ENCODE measurements at places on chromosomes 3 and 15.

DNA sequence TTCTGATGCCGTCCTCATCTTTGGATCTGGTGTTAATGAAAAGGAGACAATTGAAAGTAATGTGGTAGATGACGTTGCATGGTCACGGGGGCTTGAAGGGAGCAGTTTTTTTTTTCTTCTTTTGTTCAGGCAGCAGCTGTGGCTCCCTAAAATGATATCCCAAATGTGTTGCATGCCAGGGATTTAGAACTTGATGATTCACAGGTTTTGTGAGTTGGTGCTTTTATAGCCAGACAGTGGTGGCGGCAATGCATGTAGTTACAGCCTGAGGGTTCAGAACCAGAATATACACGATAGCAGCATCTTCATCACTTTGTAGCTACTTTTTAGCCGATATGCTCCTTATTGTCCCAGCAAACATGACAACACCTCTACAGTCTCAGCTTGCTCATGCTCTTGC, 133.4 kb downstream of the CHST2 start:
- peak; percentile 70 for DNase-seq

- no peak for DNase-seq
Measured at GRCh38 chr3:50226888-50227389, 9.1 kb upstream of the GNAI2 start.

DNA sequence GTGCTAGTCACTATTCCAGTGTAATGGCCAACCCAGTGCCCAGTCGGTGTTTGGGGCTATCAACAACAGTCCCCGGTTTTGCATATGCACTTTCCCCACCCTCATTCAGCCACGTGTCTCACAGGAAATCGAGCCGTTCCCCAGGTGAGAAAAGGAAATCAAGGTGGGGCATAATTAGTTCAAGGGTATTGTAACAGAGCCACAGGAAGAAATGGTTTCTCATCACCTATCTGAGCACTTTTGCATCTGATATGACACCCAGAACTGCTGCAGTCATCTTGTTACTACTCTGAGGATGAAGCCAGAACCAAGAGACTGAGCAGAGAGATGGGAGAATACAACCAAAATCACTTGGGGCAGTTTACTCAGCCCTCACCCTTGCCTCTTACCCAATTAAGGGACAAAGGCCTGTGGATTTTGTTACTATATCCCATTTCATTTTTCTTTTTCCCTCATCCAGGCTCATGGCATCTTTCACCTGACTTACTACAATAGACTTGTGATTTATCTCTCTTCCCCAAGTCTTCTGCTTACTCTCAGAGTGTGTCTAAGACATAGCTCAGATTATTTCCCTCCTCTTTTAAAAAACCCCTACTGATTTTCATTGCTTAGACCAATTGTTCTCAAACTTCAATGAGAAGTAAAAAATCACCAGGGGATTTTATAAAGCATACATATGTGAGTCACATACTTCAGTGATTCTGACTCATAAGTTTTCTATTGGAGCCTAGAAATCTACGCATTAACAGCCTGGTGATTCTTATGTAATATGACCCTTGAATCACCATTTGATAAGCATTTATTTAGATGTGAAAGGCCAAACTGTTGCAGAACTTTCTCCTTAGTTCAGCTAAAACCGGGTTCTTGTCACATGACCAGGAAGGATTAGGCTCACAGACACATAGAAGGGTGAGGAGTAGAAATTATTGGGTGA, 40.5 kb downstream of the TRAT1 start:
- peak; percentile 3 for DNase-seq

- no peak for DNase-seq
Measured at GRCh38 chr15:63258658-63259057, 18.7 kb upstream of the APH1B start.

DNA sequence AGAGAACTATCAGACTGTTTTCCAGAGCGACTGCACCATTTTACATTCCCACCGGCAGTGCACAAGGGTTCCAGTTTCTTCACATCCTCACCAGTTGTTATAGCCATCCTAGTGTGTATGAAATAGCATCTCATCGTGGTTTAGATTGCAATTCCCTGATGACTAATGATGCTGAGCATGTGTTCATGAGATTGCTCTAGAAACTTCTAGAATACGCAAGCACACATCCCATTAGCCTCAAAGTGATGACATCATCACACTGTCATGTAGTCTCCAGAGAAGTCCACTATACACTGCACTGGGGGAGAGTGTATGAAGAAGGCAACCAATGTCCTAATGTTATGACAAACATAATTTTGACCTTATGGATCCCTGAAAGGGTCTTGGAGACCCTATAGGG, 30.1 kb downstream of the FBLN2 start:
- DNase-seq: peak; percentile 86

GRCh38 chr15:32802286-32802936, 84.6 kb downstream of the GREM1 start:
- peak; percentile 96 for DNase-seq

- no peak for DNase-seq
Measured at GRCh38 chr3:150447084-150447483, 39.0 kb downstream of the TSC22D2 start.

DNA sequence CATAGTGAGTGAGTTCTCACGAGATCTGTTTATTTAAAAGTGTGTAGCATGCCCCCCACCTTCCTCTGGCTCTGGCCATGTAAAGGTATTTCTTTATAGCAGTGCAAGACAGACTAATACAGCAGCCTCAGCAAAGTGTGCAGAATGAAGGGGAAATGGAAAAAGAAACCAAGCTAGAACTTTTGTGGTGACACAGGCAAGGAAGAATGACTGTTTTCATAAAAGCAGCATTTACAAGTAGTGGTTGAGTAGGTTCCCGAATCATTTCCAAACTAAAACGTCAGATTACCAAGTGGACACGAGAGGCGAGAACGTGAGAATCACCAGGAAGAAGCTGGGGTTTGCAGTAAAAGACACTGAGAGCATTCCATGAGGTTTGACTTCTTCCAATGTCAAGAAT, 100.2 kb upstream of the AKAP13 start:
- no peak for DNase-seq

DNA sequence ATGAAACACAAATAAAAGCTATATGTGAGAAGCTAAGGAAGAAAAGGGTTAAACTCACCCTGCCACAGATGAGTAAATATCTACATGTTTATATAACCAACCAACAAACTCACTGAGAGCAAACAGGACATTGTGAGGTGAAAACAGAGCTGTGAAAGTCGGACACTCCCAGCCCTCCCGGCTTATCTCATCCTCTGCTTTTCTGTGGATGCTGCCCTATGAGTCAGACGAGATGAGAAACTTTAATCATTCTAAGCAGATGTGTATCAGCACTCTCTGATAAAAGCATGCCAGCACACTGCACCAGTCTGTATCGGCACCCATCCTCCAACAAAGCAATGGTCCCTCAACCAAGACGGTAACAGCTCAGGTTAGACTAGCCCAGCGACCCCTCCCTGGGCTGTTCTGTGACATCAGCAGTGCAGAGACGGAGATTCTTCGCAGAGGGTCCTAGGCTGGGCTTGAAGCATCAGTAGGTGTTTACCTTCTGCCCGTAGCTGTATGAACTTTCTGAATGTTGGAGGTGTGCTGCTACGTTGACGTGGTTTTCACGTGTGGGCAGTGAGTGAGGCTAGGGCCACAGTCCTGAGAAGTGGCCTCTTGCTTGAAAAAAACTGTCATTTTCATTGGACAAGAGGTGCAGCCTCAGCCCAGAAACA, 119.8 kb upstream of the ALDH1A3 start:
- no peak for DNase-seq

GRCh38 chr3:80060664-80061063, 292.9 kb upstream of the ROBO1 start:
- DNase-seq: no peak

DNA sequence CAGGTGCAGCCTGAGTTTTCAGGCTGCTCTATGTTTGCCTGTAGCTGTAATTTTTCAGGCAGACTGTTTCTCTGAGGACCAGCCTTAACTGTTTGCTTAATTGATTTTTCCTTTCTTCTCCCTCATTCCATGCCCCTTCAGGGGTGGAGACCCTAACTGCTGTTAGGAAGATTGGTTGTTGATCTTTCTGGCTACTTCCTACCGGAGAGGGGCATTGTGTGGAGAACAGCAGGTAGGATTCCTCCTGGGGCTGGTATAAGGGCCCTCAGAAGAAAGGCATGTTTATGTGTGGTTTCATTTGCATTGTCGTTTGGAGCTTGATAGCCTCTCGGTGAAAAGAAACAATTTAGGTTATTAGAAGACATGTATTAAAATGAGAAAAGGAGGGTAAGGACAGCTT, 56.9 kb upstream of the GOLGA6L2 start:
- no peak for DNase-seq

GRCh38 chr3:187014417-187014864, 84.1 kb downstream of the ST6GAL1 start:
- peak; percentile 23 for DNase-seq

GRCh38 chr15:77186594-77187011, 115.7 kb upstream of the TSPAN3 start:
- DNase-seq: no peak

GRCh38 chr3:183189641-183190040, 27.1 kb upstream of the LAMP3 start:
- DNase-seq: no peak

- no peak for DNase-seq
Measured at GRCh38 chr3:197189623-197190022, 108.8 kb downstream of the DLG1 start.
